ENCODE measurements at places on chromosomes 3 and 15.

GRCh38 chr3:123723522-123724168 is 138.8 kb upstream of the HACD2 start:
- peak; percentile 83 for DNase-seq

DNA sequence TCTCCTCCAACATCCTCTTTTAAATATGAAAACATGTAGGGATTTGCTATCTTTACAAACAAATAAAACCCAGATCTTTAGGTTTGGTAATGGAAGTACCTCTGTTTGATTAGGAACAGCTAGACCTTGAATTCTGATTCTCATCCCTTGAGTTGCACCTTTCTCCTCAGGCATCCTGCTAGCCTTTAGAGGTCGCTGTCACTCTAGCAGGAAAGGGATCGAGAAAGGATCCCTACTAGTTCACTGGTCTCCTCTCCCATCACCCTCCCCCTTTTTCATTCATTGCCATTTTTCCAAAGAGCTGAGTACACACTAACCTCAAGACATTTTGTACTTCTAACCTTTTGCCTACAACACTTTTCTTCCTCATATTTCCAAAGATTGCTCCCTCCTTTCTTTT is 569.8 kb downstream of the RBMS3 start:
- no peak for DNase-seq

DNA sequence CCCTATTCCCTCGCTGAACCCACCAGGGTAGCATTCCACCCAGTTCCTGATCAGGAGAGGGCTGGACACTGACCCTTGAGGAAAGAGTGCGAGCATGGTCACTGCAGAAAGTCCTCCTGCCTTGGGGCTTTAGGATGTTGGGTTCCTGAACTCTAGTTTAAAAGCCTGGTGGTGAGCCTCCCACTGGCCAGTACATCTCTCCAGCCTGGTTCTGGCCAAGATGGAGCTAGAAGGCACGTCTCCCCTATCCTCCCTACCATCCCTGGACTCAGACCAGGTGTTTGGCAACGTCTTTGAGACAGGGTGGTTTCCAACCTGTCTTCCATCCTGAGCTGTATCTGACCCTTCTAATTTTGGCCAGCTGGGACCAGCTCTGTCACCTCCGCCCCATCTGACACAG is 31.4 kb downstream of the NBEAL2 start:
- no peak for DNase-seq

GRCh38 chr15:59917504-59918157 is 86.5 kb upstream of the FOXB1 start:
- peak; percentile 75 for DNase-seq

GRCh38 chr3:67349551-67350174 is 304.7 kb downstream of the SUCLG2 start:
- DNase-seq, result peak; percentile 2

DNA sequence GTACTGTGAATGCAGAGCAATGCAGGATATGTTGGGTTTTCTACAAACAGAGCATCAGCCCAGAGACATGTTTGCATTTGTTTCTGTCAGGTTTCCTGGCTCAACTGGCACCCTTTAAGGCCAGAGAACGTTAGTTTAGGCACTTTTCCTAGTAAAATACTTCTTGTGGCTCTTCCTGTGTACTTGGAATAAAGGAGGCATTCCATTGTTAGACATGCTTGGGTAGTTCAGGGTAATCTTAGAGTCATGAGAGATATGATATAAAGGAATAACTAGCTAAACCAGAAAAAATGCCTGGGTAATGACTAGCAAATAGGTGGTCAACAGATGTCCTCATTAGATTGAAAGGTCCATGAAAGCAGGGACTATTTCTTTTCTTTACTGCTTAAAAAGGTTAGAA is 60.4 kb upstream of the RBM5 start:
- DNase-seq, result no peak
